ENCODE measurements at places on chromosomes 11 and 22.

DNA sequence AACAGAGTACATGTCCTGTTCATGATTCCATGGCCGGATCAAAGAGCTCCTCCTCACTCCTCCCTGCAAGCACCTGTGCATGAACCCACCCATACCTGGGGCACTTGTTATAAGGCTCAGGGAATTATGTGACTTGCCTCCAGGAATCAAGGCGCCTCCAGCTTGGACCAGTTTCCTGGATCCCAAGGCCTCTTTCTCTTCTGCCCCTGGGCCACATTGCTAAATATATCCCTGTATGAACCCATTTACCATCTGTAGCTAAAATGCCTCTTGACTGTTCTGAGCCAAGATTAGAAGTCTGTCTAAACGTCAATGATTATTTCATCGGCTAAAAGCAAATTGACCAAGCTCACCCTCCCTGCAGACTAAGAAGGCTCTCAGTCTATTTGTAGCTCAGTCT is 135.6 kb downstream of the KIRREL3 start:
- no peak for DNase-seq

GRCh38 chr11:118064956-118065355 is 11.9 kb upstream of the TMPRSS4 start:
- no peak for DNase-seq

DNA sequence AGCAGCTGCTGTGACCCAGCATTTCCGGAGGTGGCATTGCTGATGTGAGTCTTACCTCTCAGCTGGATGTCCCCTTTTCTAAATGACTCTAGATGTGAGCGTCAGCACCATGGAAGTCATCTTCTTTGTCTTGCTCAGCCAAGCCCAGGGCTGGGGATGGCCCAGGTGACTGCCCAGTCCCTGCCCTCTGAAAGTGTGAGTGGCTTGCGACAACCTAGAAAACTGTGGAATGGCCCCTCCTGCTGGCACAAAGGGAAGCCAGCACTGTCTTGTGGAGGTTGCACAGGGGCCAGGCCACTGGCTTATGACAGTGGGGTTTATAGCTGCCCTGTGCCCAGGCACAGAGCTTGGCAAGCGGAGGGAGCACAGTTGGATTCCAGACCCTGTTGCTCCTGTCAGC is 6.2 kb downstream of the TUB start:
- no peak for DNase-seq

- DNase-seq: no peak
Measured at GRCh38 chr11:45486461-45486860, 179.0 kb downstream of the CHST1 start.

GRCh38 chr11:101199416-101199815 is 69.8 kb upstream of the PGR start:
- no peak for DNase-seq

GRCh38 chr11:125108469-125108868 is 3.0 kb downstream of the TMEM218 start:
- no peak for DNase-seq

- peak; percentile 58 for DNase-seq
Measured at GRCh38 chr11:62025487-62026105, 58.2 kb upstream of the FTH1 start.

GRCh38 chr22:29302681-29303465 is 3.6 kb upstream of the GAS2L1 start:
- no peak for DNase-seq

DNA sequence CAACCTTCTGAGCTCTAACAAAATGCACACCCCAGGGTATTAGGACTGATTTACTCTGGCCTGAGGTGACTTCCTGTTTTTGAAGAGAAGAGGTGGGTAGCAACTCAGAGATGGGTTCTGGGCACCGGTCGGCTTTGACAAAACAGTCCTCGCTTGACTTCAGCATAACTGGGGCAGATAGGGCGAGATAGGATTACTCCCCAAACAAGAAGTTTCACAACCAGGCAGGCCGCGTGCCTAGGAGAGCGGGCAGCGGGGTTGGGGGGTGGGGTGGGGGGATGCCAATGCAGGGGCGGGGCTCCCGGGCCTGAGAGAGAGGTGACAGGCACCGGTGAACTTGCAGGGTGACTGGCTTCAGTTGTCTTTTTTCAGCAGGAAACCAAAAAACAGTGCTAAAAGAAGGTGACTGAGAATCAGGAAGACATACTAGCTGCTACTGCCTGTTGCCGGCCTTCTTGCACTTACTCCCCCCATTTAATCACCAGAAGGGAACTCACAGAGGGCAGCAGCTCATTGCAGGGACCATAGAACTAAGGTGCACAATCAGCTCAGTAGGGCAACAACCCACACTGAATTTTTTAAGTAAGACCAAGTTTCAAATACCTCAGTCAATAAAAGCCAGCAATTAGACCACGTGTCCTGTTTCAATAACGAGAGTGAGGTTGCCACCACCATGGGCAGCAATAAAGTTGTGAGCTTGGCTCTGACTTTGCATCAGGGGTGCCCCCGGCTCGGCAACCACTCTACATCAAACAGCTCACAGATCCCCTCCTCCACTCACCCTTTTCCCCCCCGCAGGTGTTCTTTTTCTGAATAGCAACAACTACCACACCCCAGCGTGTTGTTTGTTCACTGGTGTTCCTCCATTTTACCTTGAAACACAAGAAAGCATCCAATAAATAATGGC is 37.2 kb upstream of the ETS1 start:
- DNase-seq: peak; percentile 71

DNA sequence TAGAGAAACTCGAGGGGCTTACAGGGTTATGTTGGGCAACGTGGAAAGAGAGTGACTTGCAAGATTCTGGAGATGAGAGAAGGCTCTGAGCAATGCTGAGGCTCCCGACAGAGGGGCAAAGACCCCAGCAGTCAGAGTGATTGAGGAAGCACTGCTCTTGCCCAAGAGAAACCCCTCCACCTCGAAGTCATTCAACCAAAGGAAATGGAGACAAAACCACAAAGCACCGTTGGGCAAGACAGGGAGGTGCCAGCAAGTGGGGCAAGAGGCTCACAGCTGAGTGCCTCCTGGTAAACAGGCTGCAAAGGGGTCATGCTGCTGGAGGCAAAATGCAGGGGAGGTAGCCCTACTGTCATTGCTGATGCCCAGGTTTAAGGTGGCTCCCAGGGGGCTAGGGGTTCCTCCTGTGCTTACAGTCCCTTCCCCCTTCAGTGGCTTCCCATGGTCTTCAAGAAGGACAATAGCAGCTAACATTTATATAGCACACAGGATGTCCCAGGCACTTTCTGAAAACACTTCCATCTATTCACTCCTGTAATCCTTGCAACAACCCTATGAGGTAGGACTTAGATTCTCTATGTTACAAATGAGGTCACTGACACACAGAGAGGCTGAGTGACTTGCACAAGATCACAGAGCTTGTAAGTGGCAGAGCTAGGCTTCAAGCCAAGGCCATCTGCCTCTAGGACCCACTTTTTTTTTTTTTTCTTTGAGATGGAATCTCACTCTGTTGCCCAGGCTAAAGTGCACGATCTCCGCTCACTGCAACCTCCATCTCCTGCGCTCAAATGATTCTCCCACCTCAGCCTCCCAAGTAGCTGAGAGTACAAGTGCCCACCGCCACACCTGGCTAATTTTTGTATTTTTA is 18.1 kb upstream of the MYH9 start:
- peak; percentile 49 for DNase-seq

Measured in activated naive CD8-positive, alpha-beta T cell treated with anti-CD3 and anti-CD28 coated beads, Interleukin-2, amount 50 U/mL, for 24 hours (primary cell).